ENCODE measurements at places on chromosomes 4 and X.

DNA sequence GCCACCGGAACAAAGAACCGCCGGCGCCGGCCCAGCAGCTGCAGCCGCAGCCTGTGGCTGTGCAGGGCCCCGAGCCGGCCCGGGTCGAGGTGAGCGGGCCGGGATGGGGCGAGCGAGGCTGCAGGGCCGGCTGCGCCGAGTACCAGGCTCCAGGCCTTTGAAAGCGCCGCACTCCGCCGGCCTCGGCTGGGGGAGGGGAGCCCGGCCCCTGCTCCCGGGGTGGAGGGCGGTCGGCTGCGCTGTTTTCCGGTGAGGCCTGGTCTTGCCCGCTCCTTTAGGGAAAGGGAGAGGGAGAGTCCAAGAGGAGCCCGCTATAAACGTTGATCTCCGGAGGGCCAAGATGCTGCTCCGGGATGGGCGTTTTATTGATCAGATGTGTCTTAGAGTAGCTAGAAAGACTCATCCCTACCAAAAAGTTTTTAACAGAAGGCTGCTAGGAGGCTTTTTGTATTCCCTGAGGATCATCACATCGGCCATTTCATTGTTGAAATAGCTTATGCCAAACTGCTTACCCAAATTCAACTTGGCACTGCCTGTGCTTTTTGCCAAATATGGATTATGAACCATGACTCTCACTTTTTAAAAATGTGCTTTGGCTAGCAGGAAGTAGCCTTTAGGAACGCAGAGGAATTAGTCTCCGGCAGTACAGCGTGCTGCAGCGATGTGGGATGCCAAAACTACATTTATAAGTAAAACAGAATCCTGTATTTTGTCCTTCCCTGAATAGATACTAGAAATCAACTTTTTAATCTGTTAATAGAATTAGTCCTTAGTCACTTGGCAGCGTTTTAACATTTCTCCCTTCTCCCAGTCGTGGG lies 760 bp downstream of the TMEM165 start:
- peak; percentile 34 for DNase-seq

- DNase-seq: no peak
Measured at GRCh38 chr4:42733380-42733779, 76.5 kb upstream of the ATP8A1 start.

GRCh38 chr4:58166490-58166889 lies 1056.3 kb upstream of the IGFBP7 start:
- DNase-seq: no peak

- DNase-seq: no peak
Measured at GRCh38 chr4:13193662-13194061, 290.5 kb downstream of the RAB28 start.

DNA sequence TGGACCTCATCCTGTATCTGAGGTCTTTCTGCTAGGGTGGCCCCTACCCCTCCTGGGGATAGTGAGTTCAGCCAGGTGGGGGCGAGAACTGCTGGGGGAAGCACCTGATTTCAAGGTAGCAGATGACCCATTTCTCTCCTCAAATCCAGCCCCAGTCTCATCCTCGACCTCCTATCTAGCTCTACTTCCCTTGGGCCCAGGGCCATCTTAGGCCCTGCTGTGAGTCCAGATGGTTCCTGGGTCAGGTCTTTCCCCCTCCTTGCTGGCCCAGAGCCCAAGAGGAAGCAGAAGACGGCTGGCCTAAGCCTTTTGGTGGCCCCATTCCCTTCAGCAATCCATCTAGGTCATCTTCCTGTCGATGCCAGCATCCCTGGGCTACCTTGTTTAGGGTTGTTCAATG lies 3.3 kb downstream of the CDK16 start:
- no peak for DNase-seq

GRCh38 chr4:89558147-89558546 lies 250.5 kb upstream of the GPRIN3 start:
- DNase-seq: no peak

GRCh38 chr4:150619042-150619441 lies 37.1 kb downstream of the MAB21L2 start:
- DNase-seq: no peak

- DNase-seq: peak; percentile 33
Measured at GRCh38 chr4:8435656-8436121, 4.8 kb downstream of the ACOX3 start.

GRCh38 chr4:8362483-8362882 lies 78.0 kb downstream of the ACOX3 start:
- no peak for DNase-seq

GRCh38 chr4:3767570-3768288 lies 1.5 kb downstream of the ADRA2C start:
- DNase-seq: no peak

DNA sequence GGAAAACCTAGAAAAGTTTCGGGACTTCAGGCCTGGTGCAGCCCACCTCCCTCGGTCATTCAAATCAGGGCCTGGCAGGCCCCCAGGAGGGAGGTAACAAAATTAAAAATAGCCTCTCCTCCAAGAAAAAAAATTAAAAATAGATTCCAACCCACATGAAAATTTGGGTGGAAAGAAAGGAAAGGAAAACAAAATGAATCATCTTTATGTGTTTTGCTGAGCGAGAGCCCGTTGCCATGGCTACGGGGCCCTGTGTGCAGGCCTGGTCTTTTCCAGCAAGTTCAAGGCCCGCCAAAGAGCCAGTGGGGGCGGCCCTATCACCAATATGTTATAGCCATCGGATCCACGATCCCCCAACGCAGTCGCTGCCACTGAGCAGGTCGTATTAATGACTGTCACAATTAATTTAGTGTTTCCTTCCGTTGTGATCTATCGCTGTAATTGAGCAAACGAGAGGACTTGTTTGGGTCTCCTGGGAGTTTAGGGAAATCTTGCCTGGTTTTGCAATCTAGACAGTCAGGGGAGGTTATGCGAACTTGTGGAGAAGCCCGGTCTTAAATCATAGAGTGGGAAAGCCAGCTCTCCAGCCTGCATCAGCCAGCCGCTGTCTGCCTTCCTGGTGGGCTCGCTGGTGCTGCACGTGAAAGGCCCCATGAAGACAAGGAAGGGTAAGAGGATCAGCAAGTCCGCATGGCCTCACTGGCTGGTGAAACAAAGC lies 452.4 kb downstream of the BCOR start:
- DNase-seq: peak; percentile 21

GRCh38 chrX:133373386-133374079 lies 41.8 kb downstream of the GPC4 start:
- no peak for DNase-seq

DNA sequence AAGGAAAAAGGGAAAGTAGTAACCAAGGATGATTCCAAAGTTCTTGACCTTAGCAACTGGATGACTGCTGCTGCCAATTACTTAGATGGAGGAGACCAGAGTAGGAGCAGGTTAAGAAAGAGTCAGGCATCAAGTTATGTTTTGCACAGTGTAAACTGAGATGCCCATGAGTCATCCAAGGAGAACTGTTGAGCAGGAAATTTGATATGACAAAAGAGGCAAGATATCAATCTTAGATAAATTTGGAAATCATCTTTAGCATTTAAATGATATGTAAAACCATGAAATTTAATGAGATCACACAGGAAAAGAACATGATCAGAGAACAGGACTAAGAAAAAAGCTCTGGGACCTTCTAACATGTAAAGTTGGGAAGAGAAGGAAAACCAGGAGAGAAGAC lies 361.3 kb downstream of the OPHN1 start:
- no peak for DNase-seq

- no peak for DNase-seq
Measured at GRCh38 chr4:69656653-69657158, 3.7 kb upstream of the UGT2A1 start.

GRCh38 chrX:124023838-124024238 lies 62.3 kb downstream of the STAG2 start:
- DNase-seq: no peak

GRCh38 chrX:53262918-53263394 lies 18.4 kb downstream of the IQSEC2 start:
- DNase-seq: peak; percentile 2

- DNase-seq: no peak
Measured at GRCh38 chrX:95903490-95903889, 781.2 kb upstream of the DIAPH2 start.

DNA sequence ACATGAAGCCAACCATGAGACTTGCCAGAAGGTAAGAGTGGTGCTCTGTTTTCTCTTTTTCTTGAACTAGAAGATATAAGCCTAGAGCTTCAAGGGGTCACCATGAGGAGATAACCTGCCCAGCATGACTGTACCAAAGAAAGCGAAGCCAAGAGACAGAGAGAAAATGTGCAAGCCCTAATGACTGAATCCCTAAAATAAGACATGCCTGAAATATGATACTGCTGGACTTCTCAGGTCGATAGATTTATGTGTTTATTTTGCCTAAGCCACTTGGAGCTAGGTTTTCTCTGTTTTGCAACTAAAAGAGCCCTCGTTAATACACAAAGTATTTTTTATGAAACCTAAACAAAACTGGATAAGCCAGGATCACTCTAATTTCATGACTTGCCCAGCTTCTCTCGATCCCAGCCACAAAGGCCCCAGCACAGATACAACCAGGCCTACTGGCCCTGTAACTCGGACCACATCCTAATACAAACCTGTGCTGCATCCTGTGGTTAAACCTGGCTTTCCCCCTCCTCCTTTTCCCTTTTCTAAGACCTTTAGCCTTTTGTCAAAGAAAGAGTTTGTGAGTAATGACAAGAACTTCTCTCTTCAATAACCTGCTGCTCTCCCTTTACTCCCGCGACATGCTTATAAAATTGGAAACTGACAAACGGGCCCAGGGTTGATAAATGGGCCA lies 185.8 kb downstream of the APBB2 start:
- no peak for DNase-seq

GRCh38 chr4:1407657-1408333 lies 1.6 kb upstream of the NKX1-1 start:
- DNase-seq: no peak

DNA sequence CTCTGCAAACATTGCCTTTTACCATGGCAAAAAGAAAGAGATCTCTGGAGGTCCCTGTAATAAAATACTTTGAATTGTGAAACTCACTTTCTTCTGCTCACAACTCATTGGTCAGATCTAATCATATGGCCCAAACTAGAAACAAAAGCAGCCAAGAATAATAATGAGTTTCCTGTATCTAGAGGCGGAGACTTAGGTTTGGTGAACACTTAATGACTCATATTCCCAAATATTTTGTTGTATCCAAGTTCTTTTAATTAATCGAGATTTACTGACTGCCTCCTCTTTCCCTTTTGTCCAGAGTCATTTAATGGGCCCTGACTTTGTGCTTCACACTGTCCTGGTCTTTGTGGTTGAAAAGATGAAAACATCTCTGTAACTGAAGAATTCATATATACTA lies 190.6 kb downstream of the CCSER1 start:
- DNase-seq: no peak

- DNase-seq: no peak
Measured at GRCh38 chr4:18698119-18698883, 676.7 kb upstream of the LCORL start.

GRCh38 chrX:27728291-27728690 lies 79.5 kb upstream of the MAGEB10 start:
- DNase-seq: no peak

DNA sequence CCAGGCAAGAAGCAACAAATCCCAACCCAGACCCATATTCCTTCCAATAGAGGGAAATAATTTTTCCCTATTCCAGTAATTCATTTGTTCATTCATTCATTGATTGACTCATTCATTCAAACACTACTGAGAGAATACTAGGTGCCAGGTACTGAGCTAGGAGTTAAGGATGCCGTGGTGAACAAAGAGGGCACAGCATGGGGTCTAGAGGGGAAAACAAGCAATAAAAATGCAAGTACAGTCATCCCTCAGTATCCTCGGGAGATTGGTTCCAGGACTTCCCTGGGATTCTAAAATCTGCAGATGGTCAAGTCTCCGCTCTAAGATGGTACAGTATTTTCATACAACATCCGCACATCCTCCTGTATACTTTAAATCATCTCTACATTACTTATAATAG lies 18.7 kb downstream of the RASGEF1B start:
- DNase-seq: no peak

GRCh38 chr4:31408121-31408520 lies 688.0 kb downstream of the PCDH7 start:
- DNase-seq: no peak

- no peak for DNase-seq
Measured at GRCh38 chrX:76127341-76127740, 45.5 kb upstream of the PBDC1 start.

- DNase-seq: no peak
Measured at GRCh38 chr4:184587701-184588100, 61.5 kb downstream of the CASP3 start.

DNA sequence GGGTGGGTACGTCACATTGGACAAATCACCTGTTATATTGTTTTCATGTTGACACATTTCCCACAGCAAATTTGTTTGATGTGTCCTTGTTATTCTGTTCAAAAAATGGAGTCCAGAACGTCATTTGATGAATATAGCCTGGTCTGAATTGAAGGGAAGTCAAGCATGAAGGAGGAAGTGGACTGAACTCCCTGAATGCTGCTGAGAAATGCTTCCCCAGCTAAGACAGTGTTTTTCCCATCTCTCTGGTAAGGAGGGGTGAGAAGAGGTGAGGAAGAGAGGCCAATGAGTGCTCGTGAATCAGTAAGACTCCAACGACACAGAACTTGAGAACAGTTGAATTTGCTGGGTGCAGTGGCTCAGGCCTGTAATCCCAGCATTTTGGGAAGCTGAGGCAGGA lies 127.4 kb downstream of the RBM47 start:
- no peak for DNase-seq

- no peak for DNase-seq
Measured at GRCh38 chrX:8284131-8284530, 113.1 kb upstream of the VCX2 start.

DNA sequence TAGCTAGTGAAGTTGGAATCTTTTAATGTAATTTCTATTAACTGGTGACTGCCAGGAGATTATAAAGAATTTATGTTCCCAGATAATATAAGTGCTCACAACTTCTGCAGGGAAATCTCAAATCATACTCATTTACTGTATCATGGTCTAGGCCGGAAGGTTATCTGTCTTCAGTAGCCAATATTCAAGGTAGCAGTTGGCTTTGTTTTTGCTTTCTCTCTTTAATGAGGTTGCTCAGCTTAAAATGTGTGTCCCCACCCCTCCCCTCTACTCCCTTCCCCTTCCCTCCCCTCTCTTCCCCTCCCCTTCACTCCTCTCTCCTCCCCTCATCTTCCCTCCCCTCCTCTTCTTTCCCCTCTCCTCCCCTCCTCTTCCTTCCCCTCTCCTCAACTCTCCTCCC lies 117.6 kb downstream of the HPGD start:
- no peak for DNase-seq

DNA sequence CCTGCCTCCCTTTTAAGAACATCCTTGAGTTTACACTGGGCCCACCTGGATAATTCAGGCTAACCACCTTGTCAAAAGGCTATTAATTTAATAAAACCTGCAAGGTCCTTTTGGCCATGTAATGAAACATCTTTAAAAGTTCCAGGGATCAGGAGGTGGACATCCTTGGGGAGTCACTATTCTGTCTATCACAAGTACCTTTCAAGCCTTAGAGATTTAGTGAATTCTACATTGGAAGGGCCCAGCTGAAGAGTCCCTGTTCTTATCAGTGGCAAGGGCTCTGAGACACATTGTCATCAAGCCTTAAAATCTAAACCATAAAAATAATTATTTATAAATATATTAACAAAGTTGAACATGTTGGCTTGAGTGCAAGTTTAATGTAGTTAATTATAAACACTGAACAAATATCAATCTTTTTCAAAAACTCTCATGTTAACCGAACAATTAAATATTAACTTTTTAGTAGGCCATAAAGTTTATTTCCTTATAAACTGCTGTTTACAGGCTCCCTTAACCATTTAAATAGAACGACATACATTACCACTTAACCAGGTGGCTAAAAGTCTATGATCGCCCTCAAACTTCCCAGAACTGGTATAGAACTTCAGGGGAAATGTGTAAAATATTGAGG lies 104.4 kb upstream of the CBR4 start:
- no peak for DNase-seq

Measured in activated naive CD4-positive, alpha-beta T cell treated with Interleukin-2 at 50 U/mL for 16 hours (primary cell).